ENCODE measurements at places on chromosomes 11 and 22.

GRCh38 chr22:21028277-21029251 lies 3.8 kb downstream of the SLC7A4 start:
- DNase-seq, result no peak

DNA sequence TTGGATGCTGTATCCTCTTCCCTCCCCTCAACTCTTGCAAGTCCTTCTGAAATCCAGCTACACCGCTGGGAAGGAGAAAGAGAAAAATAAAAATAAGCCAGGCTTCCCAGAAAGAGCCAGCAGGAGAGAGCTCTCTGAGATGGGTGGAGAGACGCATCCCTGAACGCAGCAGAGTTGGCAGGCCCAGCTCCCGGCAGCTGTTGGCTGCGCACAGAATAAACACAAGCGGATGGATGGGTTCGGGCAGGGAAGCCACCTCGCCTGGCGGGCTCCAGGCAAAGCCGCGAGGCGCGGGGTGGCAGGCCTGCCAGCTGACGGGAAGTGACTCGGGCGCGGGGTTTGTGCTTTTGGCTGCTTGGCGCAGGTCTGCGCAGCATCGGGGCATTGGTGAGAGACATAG lies 537.7 kb downstream of the MIAT start:
- no peak for DNase-seq

DNA sequence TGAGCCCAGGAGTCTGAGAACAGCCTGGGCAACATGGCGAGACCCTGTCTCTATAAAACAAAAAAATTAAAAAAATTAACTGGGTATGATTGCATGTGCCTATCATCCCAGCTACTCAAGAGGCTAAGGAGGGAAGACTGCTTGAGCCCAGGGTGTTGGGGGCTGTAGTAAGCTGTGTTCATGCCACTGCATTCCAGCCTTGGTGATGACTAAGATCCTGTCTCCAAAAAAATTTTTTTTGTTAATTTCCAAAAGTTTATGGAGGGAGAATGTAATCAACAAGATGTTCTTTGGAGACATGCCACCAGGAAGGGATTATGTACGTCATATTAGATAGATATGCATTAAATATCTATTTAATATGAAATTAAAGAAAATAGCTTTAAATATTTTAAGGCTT lies 267.5 kb downstream of the SBF2 start:
- DNase-seq, result no peak

DNA sequence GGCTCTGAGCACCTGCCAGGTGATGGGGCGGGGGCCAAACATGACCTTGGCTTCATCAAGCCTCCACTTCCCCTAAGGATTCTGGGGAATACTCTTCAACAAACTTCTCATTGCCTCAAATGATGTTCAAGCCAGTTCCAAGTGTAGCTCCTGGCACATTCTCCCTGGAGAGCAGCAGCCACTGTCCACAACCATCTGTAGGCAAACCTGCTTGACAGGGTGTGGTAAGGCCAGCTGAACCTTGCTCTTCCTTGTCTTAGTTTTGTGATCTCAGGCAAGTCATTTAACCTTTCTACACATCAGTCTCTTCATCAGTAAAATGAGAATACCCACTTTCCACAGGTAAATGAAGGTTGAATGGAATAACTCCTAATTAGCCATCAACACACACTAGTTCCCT lies 323.3 kb downstream of the TENM4 start:
- no peak for DNase-seq

DNA sequence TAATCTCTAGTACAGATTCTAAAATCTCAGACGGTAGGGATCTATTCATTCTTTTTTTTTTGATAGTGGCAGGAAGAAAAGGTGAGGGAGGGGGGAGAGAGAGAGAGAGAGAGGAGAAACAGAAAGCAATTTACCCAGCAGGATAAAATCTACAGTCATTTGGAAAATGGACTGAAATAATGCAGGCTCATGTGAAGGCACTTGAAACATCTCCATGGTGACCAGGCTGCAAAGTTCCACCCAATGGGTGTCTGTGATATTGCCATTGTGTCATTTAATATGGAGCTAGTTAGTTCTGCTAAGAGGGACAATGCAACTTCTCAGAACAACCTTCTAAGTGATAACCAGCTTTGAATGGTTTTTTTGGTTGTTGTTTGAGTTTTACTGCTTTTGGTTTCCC lies 165.2 kb upstream of the RAG2 start:
- no peak for DNase-seq

DNA sequence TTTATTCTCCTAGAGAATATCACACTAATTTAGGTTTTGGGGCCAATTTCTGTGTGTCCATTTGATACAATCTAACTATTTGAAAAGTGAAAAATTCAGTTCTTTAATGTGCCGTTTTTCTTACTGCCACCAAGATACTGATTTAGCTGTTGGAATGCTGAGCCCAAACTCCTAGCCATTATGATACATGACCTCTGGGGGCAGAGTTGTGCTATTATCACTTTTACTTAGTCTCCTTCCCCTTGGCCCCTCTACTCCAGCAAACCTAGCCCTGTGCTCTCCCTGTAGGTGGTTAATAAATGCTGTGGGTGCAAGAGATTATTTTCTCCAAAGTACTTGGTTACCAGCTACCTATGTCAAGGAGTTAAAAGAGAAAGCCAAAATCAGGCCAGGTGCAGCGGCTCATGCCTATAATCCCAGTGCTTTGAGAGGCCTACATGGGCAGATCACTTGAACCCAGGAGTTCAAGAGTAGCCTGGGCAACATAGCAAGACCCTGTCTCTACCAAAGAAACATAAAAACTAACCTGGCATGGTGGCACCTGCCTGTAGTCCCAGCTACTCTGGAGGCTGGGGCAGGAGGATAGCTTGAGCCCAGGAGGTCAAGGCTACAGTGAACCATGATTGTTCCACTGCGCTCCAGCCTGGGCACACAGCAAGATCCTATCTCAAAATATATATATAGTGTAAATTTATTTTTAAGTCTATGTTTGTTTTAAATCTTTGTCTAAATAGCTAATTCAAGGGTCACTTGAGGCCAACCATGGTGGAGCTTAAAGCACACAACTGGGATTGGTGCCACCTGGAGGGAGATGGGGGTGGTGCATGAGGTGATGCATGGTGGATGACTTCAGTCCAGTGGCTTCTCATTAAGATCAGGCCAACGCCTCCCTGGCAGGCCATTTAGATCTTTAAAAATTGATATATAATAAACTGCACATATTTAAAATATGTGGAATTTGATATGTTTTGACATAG lies 193.2 kb upstream of the PLET1 start:
- DNase-seq, result no peak

DNA sequence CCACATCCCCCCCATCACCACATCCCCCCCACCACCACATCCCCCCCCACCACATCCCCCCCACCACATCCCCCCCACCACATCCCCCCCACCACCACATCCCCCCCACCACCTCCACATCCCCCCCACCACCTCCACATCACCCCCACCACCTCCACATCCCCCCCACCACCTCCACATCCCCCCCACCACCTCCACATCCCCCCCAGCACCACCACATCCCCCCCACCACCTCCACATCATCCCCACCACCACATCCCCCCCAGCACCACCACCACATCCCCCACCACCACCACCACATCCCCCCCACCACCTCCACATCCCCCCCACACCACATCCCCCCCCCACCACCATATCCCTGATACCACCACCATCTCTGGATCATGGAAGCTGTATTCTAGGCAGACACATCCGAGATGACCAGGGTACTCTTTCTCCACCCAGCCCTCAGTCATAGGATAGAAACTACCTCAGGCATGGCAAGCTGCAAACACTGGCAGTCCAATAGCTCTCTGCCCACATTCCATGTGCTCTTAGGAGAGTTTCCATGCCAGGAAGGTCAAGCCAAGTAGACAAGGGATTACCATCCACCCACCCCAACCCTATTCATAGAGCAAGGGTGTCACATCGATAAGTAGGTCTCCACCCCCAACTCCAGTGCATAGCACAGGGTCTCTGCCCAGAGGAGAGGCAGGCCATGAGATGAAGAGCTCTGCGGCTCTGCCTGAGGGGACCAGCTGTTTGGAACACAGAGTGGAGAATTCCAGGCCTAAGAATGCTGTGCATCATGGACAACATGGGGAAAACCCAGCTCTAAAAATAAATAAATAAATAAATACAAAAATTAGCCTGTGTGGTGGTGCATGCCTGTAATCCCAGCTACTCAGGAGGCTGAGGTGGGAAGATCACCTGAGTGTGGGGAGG lies 33.0 kb upstream of the TEAD1 start:
- DNase-seq, result no peak

DNA sequence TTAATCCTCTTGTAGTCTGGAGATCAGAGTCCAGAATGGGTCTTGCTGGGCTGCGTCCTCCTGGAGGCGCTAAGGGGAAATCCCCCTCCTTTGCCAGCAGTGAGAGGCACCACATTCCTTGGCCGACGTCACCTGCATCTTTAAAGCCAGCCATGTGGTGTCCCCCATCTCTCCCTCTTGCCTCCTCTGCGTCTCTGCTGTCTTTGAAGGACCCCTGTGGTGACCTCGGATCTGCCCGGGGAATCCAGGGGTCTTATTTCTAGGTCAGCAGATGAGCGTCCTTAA lies 27.2 kb upstream of the PARVB start:
- DNase-seq, result no peak

DNA sequence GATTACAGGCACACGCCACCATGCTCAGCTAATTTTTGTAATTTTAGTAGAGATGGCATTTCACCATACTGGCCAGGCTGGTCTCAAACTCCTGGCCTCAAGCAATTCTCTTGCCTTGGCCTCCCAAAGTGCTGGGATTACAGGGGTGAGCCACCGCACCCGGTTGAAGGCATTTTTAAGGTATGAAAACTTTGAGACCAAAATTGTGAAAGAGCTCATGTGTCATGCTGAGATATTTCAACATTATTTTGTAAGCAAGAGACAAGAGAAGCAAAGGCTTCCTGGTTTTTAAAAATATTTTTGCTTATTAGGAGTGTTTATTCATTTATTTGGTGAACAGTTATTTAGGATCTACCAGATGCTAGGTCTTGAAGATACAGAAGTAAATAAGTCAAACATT lies 6.8 kb downstream of the NHERF4 start:
- DNase-seq, result no peak

DNA sequence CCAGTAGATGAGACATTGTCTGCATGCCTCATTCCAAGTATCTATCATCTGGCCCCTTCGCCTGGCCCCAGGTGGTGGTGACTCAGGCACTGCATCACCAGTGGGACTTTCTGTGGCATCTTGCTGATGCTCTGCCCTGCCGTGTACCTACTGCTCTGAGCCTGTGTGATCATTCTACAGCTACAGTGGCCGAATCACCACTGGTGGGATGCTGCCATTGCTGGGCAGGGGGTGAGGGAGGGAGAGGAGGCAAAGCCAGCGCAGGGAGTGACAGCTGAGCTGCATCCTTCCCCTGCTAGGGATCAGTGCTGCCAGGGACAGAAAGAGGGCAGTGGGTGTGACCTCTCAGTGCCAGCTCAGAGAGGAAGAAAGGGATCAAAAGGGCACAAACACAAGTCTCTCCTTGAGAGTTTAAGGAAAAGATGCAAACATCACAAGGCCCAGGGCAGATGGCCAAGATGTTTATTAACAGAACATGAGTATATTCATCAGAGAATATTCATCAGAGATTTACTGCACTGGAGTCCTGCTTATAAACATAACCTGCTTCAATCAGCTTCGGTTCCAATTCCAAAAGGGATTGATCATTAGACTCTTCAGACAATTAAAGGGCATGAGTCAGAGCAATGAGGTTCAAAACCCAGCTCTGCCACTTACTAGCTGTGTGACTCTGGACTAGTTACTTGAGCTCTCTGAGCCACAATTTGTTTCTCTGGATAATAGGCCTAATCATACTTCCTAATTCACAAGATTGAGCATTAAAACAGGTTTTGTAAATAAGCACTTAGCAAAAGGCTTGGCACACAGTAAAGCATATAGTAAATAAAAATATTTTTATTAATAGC lies 109.8 kb downstream of the NAT10 start:
- DNase-seq, result no peak

- DNase-seq, result peak; percentile 90
Measured at GRCh38 chr11:12914400-12914912, 94.7 kb upstream of the RASSF10 start.

DNA sequence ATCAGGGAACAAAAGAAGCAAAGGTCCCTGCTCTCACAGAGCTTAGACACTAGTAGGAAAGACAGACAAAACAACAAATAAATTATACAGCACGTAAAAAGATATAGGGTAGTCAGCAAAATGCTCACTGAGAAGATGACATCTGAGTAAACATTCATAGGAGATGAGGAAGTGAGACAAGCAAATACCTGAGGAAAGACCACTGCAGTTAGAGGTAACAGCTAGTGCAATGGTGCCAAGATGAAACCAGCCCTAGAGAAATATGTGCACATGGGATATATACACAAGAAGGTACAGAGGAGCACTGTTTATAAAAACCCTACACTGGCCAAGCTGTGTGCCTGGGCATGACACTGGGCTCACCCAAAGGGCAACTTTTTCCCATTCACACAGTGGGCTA lies 9.8 kb downstream of the CYP2R1 start:
- DNase-seq, result no peak

- no peak for DNase-seq
Measured at GRCh38 chr11:43983221-43983810, 40.9 kb downstream of the C11orf96 start.

- no peak for DNase-seq
Measured at GRCh38 chr11:102464859-102465500, 12.4 kb upstream of the TMEM123 start.

GRCh38 chr22:47171441-47172221 lies 409.2 kb downstream of the TBC1D22A start:
- no peak for DNase-seq

DNA sequence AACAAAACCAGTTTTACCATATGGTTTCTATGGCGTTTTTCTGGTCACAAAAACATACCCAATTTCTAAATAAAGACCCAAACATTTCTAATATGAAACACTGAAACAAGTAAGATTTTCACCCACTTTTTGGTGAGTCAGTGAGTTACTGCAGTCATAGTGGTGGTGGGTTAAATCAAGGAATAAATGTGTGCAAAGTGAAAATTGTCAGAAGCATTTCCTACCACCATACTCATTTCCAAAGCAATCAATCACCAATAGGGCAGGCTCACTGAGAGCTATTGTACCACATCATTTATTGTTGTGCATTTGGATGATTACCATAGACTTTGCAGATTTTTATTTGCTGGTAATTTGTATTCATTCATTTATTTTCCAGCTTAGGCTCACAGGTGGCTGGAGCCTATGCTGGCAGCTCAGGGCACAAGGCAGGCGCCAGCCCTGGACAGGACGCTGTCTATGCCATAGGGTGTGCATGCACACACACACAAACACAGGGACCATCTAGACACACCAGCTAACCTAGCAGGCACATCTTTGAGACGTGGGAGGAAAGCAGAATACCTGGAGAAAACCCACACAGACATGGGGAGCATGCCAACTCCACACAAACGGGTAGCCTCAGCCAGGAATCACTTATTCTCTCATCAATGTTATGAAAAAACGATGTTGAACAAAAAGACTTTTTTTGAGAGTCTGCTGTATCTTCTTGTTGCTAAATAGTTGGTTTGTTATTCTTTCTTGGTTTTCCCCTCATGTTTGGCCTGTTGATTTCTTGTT lies 5.1 kb downstream of the FAM118B start:
- no peak for DNase-seq

GRCh38 chr11:11979488-11980117 lies 28.8 kb downstream of the DKK3 start:
- DNase-seq, result no peak

Data from substantia nigra (tissue), 51 donors.